ENCODE measurements at places on chromosomes 5 and 9.

DNA sequence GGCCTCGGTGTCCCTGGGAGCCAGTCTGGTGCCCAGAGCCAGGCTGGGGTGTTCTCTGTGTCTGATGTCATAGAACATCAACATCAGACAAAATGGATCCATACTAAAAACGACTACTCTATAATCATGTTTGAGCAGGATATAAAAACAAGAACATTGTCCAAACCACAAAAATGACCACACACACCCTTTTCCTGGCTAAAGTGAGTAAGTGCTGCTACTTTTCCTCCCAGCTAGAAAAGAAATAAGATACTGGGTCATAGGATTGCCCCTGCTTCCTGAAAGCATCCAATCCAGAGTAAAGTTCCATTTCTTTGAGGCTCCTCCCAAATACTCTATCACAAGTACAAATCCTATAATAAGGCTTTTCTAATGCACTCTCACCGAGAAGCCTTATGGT lies 19.7 kb upstream of the TRAF1 start:
- no peak for DNase-seq

GRCh38 chr5:107464876-107465275 lies 205.9 kb downstream of the EFNA5 start:
- DNase-seq, result no peak

DNA sequence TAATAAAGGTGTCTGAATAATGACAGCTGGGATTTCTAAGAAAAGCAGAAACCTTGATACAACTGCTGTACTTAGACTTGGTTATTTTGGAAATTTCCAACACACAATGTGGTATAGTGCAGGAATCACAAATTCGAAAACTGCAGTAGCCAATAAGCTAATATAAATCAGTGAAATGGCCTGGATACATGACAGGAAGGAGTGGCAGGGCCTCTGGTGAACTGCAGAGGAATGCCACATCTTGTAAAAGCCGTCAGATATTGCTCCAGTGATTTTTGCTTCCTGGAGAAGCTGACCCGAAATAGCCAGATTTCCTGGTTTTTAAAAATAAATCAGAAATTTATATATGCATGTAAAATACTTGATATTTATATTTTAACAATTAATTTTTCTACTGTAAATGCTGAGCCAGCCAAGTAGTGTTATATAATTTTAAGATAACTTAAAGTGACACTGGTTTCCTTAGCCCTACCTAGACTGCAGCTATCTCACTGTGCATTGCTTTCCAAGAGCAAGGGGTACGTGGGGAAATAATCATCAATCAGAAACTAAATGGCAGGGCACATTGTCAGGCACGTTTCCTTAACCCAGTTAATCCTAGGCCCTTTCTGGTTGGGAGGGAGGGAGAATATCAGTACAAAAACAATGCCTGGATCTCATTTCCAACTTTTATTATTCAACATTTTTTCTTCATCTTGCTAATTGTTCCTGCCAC lies 182.4 kb downstream of the RASEF start:
- no peak for DNase-seq

DNA sequence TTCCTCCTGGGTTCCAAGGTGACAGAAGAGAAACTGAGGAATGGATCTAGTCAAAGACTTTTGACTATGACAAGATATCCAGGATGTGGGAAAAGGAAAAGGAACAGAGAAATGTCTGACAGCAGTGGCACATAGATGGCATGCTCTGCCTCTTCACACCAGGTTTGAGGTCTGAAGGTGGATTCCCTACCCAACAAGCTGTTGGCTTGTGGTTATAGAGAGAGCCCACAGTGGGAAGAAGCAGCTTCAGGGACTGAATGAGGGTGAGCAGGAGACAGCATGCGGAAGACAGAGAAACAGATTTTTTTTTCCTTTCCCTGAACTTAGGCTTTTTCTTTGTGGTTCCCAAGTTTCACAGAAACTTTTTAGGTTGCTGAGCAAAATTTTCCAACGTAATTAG lies 20.6 kb downstream of the IFNW1 start:
- DNase-seq, result no peak

All from stimulated activated CD8-positive, alpha-beta memory T cell treated with anti-CD3 and anti-CD28 coated beads, Interleukin-15, amount 100 ng/mL, for 24 hours (primary cell).